Activated T-cell treated with anti-CD3 and anti-CD28 coated beads, Interleukin-2, amount 50 U/mL, for 24 hours (primary cell): ENCODE measurements at places on chromosomes 16 and 17.

DNA sequence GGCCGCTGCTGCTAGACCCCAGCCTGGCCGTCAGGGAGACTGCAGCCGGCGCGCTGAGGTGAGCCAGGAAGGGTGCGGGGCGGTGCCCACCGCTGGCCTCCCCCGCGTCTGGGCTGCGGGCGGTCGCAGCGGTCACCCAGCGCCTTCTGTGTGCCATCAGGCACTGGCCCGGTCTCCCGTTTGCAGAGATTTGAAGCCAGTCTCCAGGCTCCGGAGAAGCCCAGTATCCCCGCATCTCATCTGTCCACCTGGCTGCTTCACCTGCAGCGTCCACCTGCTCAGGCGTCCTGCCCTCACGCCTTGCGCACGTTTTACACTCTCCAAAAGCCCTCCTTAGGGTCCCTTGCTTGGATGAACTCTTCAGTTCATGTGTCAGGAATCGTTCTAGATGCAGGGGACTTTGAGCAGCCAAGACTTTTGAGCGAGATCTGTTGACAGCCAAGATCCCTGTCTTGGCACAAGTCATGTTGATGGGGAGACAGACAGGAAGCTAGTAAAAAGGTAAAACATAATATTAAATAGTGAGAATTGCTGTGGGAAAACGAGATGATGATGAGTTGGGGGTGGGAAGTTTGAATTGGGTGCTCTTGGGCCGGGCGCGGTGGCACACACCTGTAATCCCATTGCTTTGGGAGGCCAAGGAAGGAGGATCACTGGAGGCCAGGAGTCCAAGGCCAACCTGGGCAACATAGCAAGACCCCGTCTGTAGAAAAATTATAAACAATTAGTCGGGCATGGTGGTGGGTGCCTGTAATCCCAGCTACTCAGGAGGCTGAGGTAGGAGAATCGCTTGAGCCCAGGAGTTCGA, 916 bp downstream of the HEATR3 start:
- no peak for DNase-seq

- no peak for DNase-seq
These were observed 119.6 kb downstream of the CDH11 start for GRCh38 chr16:65002265-65002664.

DNA sequence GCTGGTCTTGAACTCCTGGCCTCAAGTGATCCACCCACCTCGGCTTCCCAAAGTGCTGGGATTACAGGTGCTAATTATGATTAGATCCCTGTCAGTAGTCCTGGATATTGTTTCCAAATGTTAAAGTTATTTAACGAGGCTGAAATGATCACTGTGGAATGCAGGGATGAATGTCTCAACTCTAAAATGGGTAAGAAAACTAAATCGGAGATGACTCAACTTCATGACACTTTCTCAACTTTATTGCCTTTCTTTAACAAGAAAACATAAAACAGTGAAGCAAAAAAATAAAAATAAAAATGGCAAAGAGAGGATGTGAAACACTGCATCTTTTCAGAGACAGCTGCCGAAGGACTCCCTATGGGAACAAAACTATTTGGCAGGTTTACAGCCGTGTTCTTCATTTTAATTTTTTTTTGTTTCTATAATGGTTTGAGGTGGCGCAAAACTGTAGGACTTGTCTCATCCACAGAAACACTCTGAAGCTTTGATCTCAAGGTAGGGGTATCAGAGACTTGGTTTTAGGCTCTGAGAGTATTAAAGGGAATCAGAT, 382.0 kb downstream of the GRIN2A start:
- no peak for DNase-seq

- DNase-seq, result no peak
These were observed 72.4 kb downstream of the WIPI1 start for GRCh38 chr17:68384941-68385340.

DNA sequence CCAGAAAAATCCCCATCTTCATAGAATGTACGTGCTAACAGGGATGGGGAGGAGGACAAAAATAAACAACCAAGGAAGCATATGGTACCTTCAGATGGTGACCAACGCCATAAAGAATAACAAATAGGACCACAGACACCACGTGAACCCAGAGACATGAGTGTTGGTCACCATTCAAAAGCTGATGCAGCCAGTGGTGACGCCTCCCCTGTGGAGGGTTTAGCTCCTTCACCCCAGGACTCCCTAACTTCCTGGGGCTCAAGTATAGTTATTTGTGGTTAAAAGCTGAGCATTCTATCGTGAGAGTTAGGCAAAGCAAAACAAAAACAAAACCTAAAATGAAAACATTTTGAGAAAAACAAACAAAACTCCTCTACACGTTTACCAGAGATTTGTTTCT, 184.7 kb downstream of the SOX9 start:
- no peak for DNase-seq

DNA sequence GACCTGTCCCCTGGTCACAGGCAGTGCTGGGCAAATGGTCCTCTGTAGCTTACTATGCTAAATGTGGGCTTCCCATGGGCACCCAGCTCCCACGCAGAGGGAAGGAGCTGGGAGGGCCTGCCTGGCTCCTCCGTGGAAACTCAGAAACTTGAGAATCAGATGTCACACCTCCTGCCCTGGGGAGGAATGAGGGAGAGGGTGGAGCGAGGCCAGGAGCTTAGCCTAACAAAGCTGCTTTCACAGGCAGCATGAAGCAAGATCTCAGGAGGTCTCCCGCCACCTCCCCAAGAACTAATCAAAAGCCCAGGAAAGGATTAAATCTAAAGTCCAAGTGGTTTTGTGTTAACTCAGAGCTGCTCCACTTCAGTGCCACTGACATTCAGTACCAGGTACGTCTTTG, 33.6 kb upstream of the XYLT2 start:
- no peak for DNase-seq

DNA sequence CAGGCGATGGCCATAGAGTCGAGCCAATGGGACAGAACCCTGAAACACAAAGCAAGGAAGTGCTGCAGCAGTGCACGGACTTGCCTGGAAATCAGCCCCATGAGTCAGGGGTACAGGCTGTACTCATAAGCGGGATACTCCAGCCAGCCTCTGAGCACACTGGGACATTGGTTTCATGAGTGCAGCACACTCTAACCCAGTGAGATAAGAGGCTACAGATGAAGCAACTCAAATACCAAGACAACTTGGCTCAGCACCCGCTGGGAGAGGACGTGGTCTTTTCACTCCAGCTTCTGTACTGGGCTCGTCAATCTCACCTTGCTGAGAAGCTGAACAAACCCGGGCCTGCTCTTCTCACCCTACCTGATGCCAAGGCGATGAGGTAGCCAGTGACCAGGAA, 98.2 kb downstream of the AXIN2 start:
- no peak for DNase-seq
